ENCODE measurements at places on chromosomes 3 and 15. TPM values are rescaled to one million over a fixed set of nuclear protein-coding genes. Genes with fewer than 3 reads are reported as not detected.

The THOC7 gene
- total RNA-seq: 67.3 TPM

The A4GNT gene
- total RNA-seq: not detected

The EBLN2 gene
- total RNA-seq: 1.7 TPM

The RHOA gene
- 504 TPM for total RNA-seq

The DUOX1 gene
- 0.22 TPM for total RNA-seq

Measured in epithelial cell of proximal tubule (primary cell).